ENCODE measurements at places on chromosomes 12 and 14.

DNA sequence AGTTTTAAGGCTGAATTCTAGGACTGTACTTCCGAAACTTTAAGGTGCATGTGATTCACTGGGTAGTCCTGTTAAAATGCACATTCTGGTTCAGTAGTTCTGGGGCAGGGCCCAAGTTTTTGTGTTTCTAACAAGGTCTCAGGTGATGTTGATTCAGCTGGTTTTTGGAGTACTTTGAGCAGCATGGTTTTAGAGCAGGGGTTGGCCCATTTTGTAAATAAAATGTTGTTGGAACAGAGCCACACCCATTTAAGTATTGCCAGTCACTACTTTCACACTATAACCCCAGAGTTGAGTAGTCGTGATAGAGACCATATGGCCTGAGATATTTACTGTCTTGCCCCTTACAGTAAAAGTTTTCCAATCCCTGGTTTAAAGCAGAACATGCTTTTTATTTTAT lies 111.3 kb downstream of the SYNE2 start:
- no peak for DNase-seq

- no peak for DNase-seq
Measured at GRCh38 chr12:88615490-88615889, 35.2 kb upstream of the KITLG start.

DNA sequence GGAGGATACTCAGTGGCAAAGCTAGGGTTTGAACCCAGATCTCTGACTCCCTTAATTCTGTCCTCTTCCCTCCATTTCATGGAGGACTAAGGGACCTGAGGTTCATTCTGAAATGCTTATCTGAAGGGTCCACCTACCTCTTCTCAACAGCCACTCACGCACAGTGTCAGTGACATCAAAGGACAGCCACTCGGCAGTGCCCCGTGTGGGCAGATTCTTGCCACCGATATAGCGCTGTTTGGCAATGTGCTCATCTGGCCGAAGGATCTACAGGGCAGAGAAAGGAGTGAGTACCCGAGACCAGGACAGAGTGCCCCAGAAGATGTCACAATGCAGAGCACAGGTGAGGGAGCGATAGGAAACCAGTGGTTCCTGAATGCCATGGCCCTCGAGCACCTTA lies 10.8 kb downstream of the TGFB3 start:
- DNase-seq, result no peak

- no peak for DNase-seq
Measured at GRCh38 chr14:21528381-21529348, 2.5 kb upstream of the SALL2 start.

GRCh38 chr12:46956451-46957035 lies 122.9 kb upstream of the PCED1B start:
- no peak for DNase-seq

DNA sequence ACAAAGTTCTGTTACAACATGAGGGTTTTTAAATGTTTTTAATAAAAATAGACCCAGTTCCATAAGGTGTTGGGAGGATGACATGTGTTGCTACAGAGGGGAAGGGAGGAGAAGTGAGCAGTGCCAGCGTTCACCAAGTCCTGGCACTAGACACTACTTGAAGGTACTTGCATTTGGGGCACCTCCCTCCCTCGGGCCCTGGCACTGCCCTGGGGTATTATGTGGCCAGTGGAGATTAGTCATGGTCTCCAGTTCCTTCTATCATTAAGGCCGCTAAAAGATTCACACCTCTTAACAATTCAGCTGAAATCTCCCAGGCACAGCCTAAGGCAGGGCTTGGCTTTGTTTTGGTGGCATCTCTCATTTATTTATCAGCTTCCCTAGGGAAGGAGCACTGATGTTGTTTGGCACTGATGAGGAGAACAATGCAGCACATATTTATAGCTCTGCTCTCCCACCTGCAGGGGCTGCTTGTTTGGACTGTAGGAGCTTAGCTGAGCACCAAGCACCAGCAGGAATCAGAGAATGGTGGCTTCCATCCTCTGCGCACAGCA lies 155.5 kb upstream of the NTF3 start:
- DNase-seq, result no peak

- DNase-seq, result no peak
Measured at GRCh38 chr12:55698241-55698955, 9.3 kb downstream of the ITGA7 start.

DNA sequence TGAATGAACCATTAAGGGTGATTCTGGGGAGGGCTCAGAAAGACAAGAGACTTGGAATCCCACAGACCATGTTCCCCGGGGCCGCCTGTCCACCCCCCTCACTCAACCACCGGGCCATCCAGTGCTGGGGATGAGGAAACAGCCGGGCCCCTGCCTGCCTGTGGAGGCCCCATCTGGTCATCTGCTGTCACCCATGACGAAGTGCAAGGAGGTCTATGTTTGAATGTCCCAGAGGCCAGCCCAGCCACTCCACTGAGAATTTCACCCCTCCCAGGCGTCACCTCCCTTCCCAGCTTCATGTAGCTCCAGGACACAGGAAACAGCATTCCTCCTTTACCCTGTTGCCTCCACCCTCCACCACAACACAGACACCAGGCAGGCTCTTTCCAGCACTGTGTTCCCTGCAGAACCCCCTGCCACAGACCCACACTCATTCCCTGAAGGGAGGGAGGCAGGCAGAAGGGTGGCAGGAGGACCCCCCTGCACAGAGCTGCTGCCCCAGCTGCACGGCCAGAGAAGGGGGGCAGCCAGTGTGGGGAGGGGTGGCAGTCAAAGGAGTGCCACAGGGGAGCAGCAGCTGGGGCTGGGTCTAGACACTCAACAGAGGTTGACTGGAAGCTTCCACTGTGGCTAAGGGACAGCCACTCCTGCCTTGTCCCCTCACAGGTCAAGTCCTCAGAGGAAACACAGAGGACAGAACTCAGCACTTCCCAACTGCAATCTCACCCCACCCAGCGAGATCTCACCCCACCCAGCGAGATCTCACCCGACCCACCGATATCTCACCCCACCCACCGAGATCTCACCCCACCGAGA lies 50.3 kb upstream of the PPP2R5C start:
- no peak for DNase-seq

DNA sequence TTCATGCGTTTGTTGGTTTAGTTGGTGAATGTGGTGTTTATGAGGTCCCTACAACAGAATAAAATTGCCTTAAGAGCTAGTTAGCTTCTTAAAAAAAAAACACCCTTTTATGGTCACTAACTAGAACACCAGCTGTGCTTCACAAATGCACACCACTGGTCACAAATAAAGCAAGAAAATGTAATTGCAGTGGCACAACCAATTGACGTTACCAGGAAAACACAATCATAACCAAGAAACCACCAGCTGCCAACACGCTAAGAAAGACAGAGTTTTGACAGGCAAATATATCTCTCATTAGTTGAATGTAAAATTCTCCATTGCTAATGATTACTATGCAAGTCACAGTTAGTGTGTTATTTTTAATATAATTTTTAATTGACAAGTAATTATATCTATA lies 389.9 kb downstream of the ADAMTS20 start:
- DNase-seq, result no peak

DNA sequence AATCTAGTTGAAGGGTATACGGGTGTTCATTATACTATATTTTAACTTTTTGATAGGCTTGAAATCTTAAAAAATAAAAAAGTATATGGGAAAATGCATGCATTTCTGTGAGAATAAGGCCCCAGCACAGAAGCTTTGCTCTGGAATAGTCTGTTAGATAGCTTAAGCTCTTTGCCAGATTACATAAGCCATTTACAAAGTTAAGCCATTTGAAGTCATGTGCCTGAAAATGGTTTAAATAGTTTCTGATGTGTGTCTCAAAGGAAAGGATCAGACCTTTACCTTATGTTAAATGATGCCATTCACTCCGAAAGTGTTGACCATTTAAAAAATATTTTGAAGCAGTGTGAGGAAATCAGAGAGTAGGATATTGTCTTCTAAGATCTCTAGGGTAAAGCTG lies 51.3 kb downstream of the WASHC4 start:
- DNase-seq, result no peak

- DNase-seq, result no peak
Measured at GRCh38 chr12:110677206-110677911, 11.6 kb downstream of the HVCN1 start.

- no peak for DNase-seq
Measured at GRCh38 chr12:110093631-110094311, 30.4 kb upstream of the IFT81 start.

- DNase-seq, result no peak
Measured at GRCh38 chr12:104294927-104295668, 8.4 kb upstream of the EID3 start.

DNA sequence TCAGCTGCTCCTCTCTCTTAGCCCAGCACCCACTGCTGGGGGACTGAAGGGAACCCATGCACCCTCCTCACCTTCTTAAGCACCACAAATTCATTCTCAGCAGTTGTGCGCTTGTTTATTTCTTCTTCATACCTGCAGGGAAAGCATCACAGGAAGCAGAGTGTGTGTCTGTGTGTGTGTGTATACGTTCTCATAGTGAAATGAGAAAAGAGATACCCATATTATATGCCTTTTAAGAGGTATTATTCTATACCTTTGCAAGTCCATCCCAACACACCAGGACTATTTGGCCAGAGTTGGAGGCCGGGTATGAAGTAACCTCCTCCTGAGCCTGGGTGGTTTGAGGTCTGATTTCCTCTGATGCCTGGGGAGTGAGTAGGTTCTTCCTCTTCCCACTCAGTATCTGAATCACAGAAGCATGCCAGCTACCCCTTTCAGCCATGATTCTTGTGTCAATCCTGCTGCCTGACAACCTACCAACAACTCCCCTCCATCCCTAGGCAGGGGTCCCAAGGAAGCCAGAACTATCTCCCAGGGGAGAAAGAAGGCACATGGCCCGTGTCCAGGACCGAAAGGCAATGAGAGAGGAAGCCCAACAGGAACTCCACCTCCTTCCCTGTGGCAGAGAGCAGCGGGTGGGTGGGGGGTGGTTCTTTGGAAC lies 3.0 kb downstream of the KRT73 start:
- DNase-seq, result no peak

DNA sequence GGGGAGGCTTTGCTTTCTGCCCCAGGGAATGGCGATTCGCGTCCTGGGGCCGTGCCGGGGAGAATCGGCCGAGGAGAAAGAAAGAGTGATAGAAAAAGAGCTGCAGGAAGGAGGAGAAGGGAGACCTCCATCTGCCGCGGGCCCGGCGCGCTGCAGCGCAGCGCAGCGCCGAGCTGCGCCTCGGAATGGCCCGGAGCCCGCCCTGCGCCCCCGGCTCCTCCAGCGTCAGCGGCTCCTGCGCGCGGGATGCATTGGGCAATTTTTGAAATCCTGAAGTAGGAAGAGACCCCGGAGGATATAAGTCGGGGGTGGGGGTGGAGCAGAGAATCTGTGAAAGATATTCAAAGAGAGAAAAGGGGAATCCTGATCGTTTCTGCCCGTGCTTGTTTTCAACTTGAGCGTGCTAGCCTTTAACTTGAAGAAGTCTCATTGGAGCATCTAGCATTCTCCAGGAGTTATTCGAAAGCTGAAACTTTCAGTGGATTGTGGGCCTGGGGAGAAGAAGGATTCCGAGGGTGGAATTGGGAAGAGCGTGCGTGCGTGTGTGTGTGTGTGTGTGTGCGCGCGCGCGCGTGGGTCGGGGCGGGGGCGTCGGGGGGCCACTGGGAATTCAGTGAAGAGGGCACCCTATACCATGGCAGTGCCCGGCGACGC lies 441 bp downstream of the PDE3A start:
- DNase-seq, result no peak

- no peak for DNase-seq
Measured at GRCh38 chr12:81465876-81466275, 293.3 kb downstream of the PPFIA2 start.

DNA sequence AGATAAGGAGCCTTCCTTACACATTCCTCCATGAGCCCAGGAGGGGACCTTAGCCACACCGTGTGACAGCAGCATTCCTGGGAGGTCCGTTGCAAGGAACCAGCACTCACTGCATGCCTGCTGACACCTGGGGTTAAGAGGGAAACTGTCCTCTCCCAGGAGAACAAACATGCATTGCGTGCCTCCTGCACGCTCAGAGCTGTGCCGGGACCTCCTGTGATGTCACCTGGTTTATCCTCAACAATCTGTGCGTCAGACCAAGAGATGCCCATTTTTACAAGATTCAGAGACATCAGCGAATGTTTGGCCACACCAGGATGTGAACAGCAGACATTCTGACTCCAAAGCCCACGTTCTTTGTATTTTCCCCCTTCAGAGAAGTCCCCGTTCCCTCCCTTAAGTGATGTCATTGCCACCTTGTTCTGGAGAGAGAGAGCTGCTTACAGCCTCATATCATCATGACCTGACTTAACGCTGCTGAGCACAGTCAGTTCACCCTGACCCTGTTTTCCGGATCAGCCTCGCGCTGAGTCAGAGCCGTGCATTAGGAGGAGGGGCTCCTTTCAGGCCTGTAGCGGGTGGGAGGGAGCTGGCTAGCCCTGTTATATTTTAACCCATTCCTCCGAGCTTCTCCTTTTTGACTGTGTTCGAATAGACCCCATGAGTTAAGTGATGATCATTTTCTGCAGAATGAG lies 36.2 kb downstream of the TMEM120B start:
- no peak for DNase-seq

DNA sequence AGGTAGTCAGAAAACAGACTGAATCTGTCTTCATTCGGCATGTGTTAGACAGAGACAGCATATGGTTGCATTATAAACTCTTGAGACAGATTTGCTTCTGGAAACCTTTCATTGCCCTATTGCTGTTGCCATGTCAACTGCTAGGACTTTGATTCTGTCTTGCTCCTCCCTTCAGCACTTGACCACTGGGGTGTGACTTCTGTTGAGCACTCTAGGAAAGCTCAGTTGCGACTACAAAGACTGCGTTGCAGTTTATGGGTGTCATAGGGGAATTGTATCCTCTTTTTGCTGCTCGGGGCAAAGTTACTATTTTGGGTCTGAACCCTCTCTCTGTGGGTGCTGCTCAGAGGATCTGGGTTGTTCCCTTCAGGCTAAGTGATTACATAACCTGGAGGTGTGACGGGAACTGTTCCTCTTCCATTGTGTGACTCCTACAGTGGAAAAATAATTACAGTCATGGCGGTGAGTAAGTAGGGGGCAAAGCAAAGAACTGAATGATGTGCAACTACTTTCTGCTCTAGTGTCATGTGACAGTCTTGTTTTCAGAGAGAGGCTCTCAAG lies 44.3 kb upstream of the TRIM9 start:
- DNase-seq, result no peak

DNA sequence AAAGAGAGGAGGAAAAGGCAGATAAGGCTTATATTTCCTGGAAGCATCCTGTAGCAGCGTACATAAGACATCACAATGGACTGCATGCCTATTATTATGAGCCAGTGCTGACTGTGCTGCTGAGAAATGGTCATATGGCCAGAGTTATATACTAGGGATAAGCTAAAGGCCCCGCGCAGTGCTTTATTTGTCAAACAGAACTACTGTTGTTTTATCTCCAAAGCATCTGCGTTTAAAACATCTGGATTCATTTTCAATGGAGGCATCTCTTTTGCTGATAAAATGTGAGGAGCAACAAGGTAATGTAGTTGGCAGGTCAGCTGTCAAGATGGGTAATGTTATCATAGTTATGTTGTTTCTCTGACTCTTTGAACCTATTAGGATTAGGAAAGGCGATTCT lies 28.0 kb upstream of the LMNTD1 start:
- no peak for DNase-seq

GRCh38 chr12:62738105-62738504 lies 196.8 kb downstream of the PPM1H start:
- DNase-seq, result no peak
